ENCODE measurements at places on chromosomes 1 and 21.

DNA sequence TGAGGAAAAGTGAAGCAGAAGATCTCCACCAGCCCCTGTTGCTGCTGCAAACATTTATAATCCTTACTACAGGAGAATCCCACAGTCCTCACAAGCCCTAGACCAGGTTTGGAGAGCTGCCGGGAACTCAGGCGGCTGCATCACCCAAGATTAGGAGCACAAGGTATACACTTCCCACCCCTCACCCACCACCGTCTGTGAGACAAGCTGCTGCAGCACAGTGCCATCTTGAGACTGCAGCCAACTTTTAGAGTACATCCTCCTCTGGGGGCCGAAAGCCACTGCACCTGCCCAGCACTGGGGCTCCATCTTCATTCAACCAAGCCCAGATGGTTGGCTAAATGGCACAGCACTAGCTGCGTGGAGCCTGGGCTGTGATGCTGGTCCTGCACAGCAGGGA is 13.8 kb downstream of the OLFML3 start:
- no peak for DNase-seq

DNA sequence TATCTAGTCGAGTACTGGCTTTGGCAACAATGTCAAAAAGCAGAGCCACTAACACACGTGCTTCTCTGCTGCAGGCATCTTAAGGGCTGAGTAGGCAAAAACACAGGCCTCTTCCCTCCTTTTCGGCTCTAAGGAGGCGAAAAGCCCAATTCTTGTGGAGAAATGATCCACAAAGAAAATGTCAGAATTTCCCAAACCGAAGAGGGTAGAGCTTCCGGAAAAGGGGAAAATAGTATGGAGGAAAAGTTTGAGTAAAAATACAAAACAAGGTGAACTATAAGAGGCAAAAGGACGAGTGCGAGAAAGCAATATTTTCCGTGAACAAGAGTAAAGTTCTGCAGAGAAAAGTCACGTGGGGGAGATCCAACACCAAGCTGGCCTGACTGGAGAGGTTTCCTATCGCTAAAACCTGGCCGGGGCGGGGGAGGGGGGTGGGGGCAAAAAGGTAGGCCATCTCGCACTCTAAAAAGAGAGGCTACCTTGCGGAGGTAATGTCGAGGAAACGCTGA is 551 bp downstream of the ZRANB2 start:
- DNase-seq: peak; percentile 9

DNA sequence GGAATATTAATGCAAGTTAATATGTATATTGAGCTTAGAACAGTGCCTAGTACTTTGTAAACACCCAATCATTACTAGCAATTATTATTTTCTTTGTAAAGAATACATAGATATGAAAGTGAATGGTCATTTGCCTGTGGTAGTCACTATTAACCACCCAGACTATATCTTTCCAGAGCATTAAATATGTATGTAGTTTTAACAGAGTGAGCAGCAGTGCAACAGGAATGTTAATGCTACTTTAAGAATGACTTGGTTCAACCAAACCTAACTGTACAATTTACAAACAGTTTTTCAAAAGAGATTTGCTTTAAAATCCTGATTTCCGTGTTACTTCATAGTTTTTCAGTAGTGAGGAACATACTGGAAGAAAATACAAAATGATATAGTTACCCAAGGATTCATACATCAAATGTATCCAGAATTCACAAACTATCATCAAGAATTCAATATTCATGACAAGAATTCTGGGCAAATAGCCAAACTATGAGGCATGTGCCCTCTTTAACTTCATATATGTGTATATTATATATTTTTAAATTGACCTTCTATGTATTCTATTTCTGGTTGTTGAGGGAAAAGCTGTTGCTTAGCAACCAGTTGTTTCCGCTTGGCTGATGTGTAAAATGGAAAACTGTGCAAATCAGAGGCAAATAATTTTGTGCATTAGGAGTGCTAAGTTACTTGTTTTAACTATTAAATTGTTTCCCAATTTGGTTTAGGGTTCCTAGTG is 34.9 kb upstream of the IVNS1ABP start:
- DNase-seq: no peak

GRCh38 chr1:24009406-24009805 is 29.3 kb upstream of the SRSF10 start:
- DNase-seq: no peak

DNA sequence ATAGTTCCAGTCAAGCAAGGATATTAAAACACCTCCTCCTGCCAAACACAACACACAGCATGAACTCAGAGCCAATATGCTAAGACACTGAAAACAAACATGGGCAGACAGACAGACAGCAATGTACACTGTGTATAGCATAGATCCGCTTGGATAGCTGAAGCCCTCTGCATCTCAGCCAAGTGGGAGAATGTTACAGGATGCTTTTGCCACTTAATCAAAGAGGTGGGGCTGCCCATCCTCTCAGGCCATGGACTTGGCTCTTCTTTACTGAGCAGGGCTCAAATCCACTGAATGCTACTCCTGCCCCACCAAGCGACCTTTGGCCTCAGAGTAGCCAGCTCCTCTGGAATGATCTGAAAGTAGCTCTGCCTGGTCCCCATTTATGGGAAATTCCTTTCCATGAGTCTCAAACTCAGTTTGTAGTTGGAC is 64.7 kb upstream of the NGF start:
- no peak for DNase-seq

DNA sequence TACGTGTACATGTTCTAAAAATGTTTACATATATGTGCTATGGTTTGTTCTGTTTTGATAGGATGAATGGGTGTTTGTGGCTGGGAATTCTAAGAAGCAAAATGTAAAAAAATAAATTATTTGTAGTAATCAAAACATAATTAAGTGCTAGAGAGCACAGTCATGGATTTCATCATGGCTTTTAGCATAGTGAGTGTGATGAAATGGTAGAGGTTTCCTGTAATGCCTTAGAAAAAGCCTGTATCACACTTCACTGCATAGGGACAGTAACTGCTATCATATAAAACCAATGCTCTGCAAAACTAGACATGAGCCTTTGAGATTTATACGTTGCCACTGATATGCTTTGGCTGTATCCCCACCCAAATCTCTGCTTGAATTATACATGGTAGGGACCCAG is 99.8 kb downstream of the PTGER3 start:
- no peak for DNase-seq

- no peak for DNase-seq
Measured at GRCh38 chr1:99745061-99745460, 21.4 kb downstream of the FRRS1 start.

GRCh38 chr1:181676269-181676668 is 193.0 kb downstream of the CACNA1E start:
- peak; percentile 3 for DNase-seq

- DNase-seq: no peak
Measured at GRCh38 chr1:201286445-201286844, 3.1 kb downstream of the PKP1 start.

DNA sequence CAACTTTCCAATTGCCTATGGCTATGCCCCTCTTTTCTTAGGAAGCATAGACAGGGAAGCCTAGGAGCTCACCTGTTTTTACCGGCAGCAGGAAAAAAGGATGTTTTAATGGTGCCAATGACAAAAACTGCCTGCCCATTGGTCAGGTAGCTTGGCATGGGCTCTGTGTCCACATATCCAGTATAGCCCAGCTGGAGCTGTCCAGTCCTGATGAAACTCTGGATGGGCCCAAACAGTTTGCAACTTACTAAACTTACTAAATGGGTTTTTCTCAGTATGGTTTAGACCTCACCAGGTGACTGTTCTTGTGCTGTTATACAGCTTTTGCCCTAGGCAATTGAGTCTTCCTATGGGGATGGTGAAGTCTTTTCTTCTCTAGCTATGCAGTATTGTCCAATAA is 711.2 kb downstream of the AMY1C start:
- no peak for DNase-seq

GRCh38 chr1:33048426-33048825 is 11.7 kb upstream of the AK2 start:
- DNase-seq: no peak

DNA sequence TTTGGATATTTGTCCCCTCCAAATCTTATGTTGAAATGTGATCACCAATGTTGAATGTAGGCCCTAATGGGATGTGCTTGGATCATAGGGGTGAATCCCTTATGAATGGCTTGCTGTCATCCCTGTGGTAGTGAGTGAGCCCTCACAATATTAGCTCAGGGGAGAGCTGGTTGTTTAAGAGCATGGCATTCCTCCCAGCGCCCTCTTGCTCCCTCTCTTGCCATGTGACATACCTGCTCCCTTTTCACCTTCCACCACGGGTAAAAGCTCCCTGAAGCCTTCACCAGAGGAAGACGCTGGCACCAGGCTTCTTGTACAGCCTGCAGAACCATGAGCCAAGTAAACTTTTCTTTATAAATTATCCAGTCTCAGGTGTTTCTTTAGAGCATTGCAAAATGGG is 305.6 kb downstream of the KCTD3 start:
- DNase-seq: no peak

DNA sequence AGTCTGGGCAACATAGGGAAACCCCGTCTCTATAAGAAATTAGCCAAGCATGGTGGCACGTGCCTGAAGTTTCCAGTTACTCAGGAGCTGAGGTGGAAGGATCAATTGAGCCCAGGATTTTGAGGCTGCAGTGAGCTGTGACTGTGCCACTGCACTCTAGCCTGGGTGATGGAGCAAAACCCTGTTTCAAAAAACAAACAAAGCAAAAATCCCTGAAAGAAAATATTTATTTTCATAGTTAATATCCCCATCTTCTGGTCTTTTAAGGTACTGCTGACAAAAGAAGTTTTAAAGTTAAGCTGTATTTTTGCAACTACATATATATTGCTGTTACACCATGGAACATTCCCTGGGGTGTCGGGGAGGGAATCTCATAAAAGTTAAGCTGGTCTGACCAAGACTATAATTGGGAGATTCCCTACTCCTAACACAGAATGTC is 26.0 kb downstream of the VAMP4 start:
- DNase-seq: peak; percentile 17

GRCh38 chr1:197737916-197738315 is 37.4 kb downstream of the DENND1B start:
- no peak for DNase-seq

GRCh38 chr1:6162773-6163172 is 17.3 kb downstream of the CHD5 start:
- DNase-seq: no peak

DNA sequence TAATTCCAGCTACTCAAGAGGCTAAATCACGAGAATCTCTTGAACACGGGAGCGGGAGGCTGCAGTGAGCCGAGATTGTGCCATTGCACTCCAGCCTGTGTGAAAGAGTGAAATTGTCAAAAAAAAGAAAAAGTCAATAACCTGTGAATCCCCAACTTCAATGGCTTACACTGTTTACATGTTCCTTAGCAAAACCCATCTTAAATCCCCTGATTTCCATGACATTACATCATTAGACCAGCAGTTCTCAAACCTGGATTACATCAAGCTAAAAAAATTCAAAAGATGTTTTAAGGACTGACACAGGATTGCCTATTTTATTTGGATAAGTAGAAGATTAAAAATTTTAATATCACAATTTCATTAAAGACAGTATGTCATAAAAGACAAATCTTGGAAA is 12.4 kb downstream of the GPBP1L1 start:
- DNase-seq: no peak

- no peak for DNase-seq
Measured at GRCh38 chr1:204940591-204940990, 69.9 kb downstream of the NFASC start.

DNA sequence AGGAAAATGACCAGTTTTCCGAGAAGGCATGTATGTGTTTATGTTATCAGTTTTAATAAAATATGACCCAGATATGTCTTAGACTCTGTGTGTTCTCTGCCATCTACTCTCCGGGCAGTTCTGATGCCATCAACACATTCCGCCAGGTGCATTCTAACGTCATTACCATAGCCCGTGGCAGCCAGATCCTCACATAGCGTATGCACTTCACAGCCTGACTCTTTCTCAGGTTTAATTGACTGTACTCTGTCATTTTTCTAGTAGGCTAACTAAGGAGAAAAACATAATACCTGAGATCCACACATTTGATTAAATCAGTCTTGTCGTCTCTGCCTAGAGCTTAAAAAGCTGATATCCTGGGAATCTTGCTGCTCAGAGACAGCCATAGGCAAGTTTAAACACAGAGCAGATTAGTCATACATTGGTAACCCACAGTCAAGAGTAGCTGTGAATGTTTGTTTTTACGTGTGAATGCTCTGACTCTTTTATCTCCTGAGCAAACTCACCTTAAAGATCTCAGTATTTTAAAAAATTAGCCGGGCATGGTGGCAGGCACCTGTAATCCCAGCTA is 175.9 kb downstream of the GREM2 start:
- DNase-seq: no peak

DNA sequence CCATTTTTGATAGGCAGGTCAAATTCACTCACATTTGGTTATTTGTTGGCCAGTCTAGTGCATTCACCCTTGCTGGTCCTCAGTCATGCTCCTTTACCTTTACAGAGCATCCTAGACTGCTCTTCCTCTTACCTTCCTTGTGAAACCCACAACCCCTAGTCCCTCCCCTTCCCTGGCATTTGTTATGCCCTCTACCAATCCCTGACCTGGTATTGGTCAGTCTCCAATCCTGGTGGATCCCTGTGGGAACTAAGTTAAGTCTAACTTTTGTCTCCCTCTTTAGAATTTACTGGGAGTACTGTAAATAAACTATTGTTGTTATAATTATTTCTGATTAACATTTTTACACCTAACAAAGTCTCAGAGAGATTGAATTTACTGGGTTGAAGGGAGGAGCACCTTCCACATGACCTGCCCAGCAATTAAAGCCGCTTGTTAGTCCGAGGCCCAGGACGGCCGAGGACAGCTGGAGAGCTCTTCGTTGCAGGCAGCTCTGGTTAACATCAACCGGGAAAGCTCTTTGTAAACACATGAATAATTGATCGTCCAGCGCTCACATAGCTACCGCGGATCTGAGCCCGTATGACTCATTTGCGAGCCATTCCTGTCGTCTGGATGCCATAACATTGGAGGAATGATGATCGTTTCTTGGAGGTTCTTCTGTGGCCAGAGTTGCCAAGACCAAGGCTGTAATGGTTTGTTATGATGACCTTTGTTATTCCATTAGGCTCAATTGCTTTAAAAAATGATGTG is 31.9 kb downstream of the MTARC1 start:
- no peak for DNase-seq

DNA sequence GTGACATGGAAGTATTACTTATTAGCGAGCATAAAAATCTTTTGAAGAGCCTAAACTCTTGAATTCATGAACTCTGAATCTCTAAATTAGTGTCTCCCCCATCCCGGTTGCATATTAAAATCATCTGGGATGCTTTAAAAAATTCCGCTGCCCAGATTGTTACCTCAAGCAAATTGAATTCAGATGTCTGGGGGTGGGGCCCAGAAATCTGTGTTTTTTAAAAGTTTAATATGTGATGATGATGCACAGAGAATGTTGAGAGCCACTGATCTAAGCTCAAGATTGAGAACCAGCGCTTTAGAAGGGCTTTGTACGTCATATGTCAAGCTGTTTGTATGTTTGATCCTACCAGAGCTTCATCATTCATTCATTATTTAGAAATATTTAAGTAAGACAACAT is 446.8 kb downstream of the NUF2 start:
- no peak for DNase-seq

All from renal cortex interstitium (tissue), 15 donors.